ENCODE measurements at places on chromosomes 3 and 15.
A peak's percentile ranks its signal among the peaks of the same experiment; 100 is the strongest.

- DNase-seq = no peak
Measured at GRCh38 chr3:172224560-172225214, 185.3 kb downstream of the FNDC3B start.

- no peak for DNase-seq
Measured at GRCh38 chr3:124329723-124330122, 337.8 kb upstream of the ROPN1 start.

DNA sequence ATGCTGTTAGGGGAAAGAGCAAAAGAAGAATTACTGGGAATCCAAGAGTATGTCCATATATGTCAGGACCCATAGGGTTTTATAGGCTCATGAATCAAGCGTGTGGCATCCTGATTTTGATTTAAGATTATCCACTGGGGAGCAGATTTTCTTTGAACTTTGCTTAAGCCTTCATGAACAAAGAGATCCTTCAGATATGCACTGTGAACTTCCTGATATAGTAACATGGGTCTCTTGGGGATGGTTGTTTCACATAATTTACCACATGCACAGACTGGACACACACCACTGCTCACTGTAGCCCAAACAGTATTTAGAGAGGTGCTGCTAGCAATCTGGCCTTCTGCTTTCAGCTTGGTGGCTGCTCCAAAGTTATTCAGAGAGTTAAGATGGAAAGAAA lies 200.9 kb upstream of the ZPLD1 start:
- DNase-seq = no peak

DNA sequence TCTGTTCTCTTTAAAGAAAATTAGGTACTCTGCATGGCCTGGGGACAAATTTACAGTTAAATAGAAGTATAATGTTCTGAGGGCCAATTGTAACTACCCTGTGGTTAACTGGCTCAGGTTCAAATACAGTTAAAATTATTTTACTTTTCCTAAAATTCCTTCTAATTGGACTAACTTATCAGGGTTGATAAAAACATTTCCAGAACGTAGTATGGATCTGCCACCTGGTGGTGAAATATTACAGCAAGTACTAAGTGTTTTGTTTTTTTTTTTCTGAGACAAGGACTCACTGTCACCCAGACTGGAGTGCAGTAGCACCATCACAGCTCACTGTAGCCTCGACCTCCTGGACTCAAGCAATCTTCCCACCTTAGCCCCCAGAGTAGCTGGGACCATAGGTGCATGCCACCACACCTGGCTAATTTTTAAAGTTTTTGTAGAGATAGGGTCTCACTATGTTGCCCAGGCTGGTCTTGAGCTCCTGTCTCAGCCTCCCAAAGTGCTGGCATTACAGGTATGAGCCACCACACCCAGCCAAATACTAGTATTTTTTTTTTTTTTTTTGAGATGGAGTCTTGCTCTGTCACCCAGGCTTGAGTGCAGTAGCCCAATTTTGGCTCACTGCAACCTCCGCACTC lies 29.2 kb downstream of the NEO1 start:
- DNase-seq = no peak

DNA sequence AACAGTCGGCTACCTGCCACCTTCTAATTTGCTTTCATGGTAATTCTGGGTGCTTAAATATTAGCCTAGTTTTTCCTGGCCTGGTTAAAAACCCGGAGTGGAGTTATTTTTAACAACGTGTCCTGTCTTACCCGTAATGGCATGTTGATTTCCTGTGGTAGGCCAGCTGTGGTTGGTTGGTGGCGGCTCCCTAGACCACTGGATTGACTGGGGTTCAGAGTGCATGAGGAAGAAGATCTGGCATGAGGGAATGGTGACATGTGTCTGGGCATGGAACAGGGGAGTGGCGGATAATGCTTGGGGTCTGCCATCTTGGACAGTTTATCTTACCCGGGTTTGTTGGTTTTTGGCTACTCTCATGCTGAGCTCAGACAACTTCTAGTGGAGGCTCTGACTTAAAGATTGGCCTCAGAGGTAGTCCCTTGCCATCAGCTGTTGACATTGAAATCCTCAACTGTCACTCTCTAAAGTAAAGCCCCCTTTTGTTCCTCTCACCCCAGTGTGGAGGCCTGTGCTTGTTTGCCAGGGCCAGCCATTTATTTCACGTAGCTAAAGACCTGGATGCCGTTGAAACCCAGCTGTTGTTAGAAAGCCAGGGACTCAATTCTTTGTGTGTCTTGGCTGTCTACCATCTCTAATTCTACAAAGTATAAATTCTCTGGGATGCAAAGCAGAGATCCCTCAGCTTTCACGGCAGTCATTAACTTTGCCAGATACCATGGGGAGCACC lies 81.6 kb downstream of the DNASE1L3 start:
- no peak for DNase-seq

DNA sequence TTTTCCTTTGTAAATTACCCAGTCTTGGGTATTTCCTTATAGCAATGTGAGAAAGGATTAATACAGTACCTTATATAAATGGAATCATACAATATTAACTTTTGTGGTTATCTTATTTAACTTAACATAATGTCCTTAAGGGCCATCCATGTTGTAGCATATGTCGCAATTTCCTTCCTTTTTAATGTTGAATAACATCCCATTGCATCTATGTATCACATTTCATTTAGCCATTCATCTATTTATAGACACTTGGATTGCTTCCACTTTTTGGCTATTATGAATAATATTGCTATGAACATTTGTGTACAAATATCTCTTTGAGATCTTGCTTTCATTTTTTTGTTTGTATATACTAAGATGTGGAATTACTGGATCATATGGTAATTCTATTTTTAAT lies 342.2 kb downstream of the PDCD6IP start:
- no peak for DNase-seq

DNA sequence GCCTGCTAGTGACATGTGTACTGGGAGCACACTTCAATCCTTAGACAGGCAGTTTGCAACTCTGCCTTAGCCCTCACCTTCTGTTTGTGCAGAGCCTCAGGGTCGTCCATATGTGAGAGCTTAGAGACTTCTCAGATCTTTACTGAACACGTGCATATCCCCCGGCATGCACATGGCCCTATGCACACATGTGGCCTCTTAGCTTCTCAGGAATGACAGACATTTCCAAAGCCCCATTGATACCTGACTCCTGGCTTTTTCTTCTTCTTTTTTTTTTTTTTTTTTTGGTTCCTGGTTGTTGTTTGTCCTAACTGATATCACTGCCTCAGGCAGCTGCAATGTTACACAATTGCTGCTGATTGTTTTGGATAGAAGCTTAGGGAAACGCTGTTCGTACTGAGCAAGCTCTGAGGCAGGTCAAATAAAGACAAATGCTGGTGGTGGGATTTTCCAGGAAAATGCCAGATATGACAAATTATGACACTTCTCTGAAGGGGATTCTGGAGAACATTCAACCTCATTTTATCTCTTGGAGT lies 107.2 kb upstream of the RGMA start:
- peak; percentile 44 for DNase-seq

GRCh38 chr3:13657660-13658435 lies 108.9 kb downstream of the FBLN2 start:
- DNase-seq = peak; percentile 57

DNA sequence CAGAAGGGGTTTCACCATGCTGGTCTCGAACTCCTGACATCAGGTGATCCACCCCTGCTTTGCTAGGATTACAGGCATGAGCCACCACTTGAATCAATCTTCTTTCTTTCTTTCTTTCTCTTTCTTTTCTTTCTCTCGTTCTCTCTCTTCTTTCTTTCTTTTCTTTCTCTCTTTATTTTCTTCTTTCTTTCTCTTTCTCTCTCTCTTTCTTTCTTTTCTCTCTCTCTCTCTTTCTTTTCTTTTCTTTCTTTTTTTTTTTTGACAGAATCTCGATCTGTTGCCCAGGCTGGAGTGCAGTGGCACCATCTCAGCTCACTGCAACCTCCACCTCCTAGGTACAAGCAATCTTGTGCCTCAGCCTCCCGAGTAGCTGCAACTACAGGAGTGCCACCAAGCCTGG lies 37.9 kb upstream of the PIK3CB start:
- DNase-seq = no peak

DNA sequence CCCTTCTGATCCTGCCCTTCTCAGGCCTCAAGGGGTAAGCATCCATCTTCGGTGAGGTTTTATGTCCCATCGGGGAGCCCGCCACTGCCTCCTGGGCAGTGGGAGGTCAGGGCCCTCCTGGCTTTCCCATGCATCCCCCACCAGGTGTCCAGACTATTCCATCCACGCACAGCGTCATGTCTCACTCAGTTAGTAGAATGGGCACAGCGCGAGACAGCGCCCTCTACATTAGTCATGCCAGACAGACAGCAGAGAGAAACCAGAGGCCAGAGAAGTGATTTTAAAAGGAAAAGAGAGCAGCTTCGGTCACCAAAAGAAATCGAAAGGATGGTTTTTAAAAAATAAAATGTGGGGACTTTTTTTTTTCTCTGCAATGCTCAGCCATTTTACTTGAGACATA lies 49.8 kb downstream of the ZDHHC3 start:
- no peak for DNase-seq

DNA sequence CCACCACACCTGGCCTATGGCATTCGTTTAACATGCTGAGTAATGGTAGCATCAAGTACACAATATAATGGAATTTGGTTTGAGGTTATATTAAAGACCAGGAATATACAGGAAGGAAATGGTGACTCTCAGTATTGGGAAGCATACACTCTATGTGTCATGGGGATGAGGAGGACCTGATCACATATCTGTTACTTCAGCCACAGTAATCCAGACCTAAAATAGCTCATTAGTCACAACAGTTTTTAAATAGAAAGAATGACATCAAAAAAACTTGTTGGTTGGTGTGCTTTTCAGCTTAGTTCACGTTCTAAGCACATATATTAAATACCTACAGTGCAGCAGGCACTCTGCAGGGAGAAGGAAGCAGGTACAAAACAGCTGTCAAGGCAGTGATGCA lies 52.5 kb upstream of the ATP2C1 start:
- no peak for DNase-seq

GRCh38 chr3:136844724-136845123 lies 17.3 kb upstream of the NCK1 start:
- DNase-seq = no peak

DNA sequence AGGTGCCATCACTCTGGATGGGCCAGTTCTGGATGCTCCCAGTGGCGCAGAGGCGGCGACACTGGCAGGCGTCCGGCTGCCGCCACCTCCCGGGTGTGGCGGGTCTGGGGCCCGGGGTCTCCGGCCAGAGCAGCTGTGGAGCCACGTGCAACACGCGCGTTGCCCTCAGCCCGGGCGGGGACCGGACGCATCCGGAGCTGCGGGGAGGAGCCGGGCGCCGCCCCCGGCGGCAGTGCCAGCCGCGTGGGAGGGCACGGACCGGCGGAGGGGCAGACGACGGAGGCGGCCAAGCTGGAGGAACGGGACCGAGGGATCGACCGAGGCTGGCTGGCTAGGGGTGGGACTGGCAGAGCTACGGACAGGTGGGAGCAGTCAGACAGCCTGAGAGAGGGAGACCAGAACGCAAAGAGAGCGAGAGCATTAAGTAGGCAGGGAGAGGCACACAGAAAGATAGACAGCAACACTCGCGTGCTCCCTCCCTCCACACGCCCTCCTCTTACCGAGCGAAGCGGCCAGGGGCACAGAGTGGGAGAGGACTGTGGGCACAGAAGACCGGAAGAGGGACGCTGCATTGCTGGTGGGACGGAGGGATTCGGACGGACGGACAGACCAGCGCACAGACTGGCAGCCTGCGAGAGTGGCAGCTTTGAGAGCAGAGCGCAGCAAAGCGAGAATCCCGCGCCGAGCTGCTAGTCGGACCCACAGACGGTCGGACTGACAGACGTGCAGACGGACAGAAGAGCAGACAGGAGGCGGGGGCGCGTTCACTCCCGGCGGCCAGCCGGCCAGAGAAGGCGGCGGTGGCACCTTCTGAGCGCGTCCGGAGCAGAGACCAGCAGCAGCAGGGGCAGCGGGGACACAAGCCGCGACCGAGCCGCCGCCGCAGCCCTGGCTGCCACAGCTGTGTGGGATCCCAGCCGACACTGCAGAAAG lies at the start of gene ARPP21:
Gene ARPP21 (plus strand): TSS at position 272 of the 933 bp plus-strand sequence. CDS start 42,227 bp downstream, outside the sequence.
- no peak for DNase-seq

- peak; percentile 50 for DNase-seq
Measured at GRCh38 chr3:32821686-32822296, 4.0 kb downstream of the TRIM71 start.

DNA sequence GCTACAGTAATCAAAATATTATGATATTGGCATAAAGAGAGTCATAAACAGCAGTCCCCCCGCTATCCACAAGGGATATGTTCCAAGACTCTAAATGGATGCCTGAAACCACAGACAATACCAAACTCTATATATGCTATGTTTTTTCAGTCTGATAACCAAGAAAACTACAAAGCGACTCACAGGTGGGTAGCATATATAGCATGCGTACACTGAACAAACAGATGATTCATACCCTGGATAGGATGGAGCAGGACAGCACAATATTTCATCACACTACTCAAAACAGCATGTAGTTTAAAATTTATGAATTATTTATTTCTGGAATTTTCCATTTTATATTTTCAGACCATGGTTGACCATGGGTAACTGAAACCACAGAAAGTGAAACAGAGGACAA lies 87.0 kb upstream of the PPP2R3A start:
- DNase-seq = no peak

DNA sequence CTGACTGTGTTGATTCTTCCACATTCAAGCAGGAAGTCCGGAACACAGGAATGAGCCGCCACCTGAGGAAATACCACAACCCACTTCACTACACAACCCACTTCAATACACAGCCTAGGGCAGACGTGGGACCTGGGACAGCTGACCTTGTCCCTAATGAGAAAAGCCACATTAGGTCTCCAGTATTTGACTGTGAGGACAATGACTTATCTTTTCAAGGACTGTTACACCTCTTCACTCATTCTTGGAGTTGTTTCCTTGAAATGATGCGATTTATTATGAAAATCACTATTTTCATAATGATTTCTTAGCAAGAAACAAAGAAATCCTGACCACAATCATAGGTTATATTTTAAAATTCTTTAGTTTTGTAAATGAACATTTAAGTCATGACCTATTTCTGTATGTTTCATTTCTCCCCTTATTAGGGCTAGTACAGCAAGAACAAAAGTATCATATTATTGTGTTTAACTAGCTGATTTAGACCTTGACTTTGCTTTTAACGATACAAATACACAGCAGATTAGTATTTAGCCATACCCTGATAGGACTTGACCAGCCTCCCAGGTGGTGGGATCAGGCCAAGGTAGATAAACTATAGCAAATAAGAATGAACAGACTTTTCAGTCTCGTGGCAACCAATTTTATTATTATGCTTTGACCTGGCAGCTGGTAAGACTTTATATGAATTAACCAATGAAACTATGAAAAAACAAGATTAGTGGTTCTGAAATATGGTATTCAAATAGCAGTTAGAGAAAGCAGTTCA lies 6.0 kb downstream of the RAB27A start:
- no peak for DNase-seq
